ENCODE measurements at places on chromosomes 13 and 19.

DNA sequence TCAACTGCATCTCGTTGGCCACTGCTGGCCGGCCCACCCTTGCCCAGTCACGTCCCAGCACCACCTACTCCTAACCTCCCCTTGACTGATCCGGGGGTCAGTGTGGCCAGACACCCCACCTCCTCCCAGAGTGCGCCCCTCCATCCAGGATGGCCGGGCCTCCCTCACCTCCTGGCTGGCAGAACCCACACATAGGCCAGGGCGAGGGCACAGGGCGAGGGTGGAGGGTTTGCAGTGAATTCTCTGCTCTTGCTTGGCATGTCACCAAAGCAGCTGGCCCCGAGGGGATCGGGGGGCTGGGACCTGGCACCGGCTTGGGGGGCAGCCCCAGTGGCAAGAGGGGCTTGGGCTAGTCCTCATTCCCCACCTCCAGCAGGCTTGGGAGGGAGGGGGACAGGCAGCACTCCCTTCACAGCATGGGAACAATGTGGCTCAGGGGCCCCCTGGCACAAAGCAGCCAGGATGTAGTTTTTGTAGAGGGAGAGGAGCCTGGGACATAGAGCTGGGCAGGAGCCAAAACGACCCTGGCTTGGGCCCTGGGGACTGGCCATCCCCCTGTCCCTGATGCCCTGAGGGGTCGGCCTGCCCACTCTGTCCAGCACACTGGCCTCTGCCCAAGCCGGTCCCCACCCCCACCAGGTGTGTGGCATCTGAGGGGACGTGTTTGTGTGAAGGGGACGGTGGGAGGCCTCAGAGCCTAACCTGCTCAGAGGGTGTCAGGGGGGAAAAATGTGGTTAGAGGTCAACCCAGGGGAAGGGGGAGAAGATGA, 28.5 kb upstream of the ASF1B start:
- no peak for DNase-seq

DNA sequence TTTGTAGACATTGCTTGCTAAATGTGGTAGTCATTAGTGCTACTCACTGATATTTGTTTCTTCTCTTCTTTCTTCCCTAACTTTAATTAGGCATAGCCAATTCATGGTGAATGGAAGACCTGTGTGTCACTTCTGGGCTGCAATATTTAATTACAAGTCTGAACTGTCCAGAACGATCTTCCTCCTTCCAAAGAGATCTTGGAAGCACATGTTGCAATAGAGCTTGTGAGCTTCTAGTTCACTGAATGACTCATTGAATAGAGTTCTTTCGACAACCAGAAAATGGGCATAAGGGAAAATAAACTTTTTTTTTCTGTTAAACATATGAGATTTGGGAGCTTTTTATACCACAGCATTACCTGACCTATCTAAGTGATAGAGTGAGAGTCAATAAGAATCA, 1264.6 kb downstream of the PCDH9 start:
- DNase-seq, result no peak

- DNase-seq, result no peak
These were observed 237.3 kb downstream of the NALCN start for GRCh38 chr13:101179021-101179420.

- DNase-seq, result no peak
These were observed 72.4 kb downstream of the NHLRC3 start for GRCh38 chr13:39110518-39111097.

DNA sequence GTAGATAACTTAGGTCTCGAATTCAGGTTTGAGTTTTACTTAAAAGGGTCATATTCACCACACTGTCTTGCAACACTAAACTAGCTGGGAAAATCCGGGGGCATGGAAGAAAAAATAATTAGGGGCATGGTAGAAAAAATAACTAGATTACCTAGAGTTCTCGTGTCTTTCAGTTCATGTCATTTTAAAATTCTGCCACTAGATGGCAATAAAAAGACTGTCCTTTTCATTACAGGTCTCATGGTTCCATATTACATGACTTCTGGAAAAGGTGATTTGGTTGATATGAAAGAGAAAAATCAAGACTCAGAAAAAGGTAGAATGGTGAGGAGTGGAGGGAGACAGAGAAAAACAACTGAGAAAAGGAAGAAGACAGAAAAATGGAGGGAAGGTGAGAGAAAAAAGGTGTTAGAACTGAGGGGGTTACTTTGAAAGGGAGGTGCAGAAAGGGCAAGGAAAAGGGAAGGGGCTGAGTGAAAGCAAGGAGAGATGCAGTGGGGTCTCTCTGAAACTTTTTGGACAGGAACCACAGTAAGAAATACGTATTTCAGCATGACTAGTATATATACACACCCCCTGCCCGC, 299.0 kb downstream of the KLF12 start:
- DNase-seq, result no peak

DNA sequence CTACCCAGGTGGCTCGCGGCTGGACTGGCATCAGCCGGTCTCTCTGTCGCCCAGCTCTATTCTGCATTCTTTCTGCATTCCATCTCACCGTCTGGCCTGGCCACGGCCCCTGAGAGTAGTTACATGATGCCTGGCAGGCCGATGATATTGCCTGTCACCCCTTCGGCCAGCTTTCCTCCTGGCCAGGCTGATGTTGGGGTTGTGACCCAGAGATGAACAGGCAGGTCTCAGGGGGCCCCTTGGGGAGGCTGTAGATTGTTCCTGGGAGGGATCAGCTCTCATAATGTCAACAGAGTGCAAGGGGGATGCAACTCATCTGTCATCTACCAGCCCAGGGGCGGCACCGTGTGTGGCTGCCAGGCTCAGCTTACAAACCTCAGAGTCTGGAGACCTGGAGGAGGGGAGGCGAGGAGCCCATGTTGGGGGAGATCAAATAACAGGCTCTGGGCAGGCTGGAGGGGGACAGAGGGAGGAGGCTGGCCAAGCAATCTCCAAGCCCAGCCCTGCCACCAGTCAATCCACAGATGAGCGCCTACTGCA, 13.6 kb upstream of the FBXO17 start:
- DNase-seq, result peak; percentile 29

- DNase-seq, result no peak
These were observed 183.2 kb downstream of the NDFIP2 start for GRCh38 chr13:79663977-79664636.

DNA sequence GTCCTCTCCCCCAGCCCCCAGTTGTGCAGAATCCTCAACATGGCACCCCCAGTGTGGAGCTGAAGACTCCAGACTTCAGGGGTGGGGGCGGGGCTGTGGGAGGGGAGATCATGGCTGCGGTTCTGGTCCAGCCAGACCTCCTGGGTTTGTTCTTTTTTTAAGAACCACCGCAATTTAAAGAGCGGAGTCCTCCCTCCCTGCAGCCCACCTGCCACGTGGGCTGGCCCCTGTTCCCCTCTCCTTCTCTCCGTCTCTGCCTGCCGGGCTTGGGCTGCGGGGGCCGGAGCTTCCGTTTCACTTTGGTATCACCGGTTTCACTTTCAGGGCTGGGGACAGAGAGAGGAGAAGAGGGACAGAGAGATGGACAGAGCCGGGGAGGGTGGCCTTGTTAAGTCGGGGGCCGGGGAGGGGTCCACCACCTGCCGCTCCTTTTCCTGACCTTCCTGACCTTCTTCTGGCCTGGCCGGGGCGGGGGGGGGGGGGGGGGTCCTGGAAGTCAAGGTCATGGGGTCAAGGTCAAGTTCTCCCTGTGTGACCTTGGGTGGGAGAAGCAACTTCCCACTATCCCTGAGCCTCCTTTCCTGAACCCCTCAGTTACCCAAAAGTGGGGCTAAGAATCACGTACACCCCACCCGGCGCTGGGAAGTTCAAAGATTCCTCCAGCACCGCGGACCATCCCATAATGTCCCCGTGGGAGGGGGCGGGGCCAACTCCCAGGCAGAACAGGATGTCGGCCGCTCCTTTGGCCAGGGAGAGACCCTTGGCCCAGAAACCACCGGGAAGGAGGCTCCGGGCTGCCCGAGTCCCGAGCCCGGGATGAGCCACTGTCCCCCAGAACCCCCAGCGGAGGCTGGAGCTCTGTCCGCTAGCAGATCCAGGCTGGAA, 11.3 kb upstream of the ZBTB7A start:
- DNase-seq, result no peak

DNA sequence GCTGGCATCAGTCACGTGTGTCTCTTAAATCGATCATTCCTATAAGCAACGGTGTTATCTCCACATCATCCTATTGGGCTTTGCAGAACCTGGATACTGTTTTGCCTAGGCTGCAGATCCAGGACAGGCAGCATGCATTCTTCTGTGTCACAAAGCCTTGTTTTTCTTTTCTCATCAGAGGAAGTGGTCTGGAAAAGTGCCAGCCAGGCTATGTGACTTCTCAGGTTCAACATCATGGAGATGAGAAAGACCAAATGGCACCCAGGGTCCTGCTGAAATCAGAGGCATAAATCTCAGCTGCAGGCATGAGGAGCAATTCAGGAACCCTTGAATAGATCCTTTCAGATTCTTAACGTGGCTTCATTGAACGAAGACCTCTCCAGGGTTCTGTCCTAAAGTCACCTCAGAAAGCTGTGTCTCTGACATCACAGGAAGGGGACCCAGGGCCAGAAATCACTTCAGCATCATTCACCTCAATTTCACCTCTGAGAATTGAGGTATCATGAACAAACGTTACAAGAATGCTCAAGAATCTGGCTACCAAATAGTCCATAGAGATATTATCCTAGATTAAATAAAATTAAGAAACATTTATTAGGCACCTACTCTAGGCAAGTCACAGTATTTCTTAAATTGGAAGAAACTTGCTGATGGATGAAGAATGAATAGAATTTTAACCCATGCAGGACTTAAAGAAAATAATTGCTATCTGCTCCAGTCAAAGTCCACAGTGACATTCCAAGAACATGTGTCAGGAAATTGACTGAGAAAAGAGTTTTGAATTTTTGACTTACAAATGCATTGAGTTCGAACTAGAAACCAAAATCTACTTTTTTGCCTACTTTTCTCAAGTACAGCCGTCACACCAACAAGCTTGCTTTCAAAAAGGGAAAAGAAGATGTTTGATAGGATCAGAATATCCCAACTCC, 124.1 kb downstream of the COG6 start:
- no peak for DNase-seq

DNA sequence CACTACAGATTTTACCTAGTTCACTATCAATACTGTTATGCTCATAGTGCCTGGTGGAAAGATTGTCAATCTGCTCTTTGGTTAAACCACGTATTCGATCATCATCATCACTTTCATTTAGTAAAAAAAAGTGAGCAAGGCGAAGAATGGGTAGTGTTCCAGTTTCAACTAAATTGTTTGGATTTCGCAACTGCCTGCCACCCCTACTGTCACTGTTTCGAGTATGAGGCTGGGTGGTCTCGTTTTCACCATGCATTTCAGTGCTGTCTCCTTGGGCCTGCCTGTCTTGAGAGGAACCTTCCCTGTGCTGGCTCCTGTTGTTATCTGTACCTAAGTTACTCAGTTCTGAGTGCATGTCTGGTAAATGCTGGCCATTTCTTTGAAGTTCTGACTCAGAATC, 8.1 kb downstream of the RNF6 start:
- DNase-seq, result no peak

GRCh38 chr13:50179977-50180376, 164.7 kb downstream of the KCNRG start:
- DNase-seq, result no peak

DNA sequence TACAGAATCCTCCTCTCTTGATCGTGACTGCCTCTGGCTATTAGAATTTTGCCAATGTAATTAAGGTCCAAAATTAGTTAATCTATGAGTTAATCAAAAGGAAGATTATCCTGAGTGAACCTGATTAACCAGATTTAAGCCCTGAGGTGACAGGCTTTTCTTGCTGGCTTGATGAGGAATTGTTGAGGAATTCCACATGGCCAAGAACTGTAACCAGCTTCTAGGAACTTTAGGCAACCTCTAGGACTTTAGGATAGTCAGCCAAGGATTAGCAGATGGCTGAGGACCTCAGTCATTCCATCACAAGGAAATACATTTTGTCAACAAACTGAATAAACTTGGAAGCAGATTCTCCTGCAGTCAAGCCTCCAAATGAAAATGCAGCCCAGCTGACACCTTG, 84.8 kb downstream of the STOML3 start:
- DNase-seq, result no peak

GRCh38 chr19:56778351-56778750, 62.2 kb downstream of the PEG3 start:
- no peak for DNase-seq

DNA sequence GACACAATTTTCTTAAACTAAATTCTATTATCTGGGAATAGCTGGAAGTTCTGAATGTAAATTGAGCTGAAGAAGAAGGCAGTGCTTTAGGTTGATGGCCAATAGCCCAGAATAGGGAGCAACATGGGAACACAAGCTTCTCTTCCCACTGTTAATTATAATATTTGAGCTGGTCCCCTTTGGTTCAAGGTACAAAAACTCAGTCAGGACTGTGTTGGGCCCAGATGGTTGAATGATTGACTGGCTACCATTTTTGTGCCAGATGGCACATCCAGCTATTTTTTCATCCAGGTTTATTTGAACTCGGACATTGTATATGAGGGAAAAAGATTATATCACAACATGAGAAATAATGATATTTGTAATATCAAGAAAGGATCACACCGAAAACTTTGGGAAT, 458.9 kb downstream of the SLITRK1 start:
- no peak for DNase-seq

GRCh38 chr19:7685546-7686445, 5.2 kb downstream of the TRAPPC5 start:
- no peak for DNase-seq

DNA sequence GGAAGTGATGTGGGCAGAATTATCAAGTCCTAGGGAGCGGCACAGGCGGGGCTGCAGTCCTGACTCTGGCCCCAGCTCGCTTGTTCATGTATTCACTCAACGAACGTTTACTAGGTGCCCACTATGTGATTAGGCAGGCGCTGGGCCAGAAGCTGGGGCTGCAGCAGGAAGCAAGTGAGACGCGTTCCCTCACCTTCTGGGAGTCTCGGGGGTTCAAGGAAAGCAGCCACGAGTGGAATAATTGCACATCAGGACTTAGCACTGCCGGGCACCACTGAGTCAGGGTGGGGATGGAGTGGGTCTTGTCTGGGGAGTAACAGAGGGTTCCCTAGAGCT, 2.5 kb upstream of the LMTK3 start:
- DNase-seq, result no peak

- no peak for DNase-seq
These were observed 94.3 kb downstream of the INSR start for GRCh38 chr19:7199613-7200533.

DNA sequence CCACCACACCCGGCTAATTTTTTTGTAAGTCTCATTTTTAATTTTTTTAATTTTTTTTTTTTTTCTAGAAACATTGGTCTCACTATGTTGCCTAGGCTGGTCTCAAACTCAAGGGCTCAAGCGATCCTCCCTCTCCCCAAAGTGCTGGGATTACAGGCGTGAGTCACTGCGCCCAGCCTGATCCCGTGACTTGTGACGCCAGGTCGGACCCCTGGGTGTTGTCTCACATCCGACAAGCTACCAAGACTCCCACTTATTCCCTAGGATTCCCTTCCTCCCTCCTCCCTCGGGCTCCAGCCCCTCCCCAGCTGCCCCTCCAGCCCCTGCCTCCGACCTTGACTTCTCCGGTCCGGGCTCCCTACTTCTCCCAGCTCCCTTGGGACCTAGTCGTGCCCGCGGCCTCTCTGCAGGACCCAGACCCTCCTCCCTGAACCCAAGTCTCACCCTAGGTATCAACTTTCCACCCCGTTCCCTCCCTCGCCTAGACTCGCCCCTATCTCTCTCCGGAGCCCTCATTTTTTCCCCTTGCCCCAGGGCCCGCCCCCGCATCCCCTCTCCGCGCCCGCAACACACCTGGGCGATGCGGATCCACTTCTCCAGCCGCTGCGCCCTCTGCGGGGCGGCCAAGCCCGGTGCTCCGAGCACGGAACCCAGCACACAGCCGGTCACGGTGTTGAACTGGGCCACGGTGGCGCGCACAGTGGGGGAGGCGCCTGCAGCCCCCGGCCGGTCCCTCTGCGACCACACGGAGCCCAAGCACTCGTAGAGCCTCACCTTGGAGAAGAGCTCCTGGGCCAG, 13.1 kb downstream of the RGL3 start:
- DNase-seq, result no peak

Data from urinary bladder (tissue), 4 donors.